Dermis microvascular lymphatic vessel endothelial cell (primary cell): ENCODE measurements at places on chromosomes 7 and 10.

DNA sequence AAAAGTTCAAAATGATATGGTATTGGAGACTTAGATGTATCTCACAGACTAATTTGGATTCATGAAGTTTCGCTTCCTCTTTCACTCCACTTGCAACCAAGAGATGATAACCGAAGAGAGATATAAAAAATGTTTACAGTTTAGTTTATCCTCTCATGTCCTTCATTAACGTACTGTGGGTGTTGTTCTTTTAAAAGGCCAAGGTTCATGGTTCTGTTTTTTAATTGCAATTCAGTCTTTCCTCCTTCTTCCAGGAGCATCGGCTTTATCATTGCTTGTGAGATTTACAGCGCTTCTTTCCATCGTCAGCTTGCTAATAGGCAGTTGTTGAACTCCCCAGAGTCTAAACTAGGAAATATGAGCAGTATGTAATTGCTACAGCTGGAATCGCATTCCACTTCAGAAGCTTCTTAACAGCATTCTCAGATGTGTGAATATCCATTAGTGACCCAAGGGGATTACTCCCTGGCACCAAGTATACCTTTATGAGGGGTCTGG, 75.9 kb upstream of the HGF start:
- no peak for DNase-seq

DNA sequence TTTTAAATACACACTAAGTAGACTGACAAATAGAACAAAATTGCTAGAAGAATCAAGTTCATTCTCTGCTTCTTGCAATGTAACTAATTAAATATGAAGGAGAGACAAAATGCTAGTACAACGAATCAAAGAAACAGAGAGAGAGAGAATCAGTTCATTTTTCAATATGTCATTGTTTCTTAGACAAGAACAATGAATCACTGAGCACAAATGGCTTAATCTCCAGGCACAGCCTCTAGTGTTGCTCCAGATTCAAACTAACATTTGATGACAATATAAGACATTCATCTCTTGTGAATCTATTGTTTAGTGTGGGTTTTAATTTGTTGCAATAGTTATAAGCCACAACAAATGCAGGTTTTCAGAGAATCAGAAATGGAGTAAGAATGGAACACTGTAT, 357.4 kb upstream of the TMEM229A start:
- DNase-seq: no peak

DNA sequence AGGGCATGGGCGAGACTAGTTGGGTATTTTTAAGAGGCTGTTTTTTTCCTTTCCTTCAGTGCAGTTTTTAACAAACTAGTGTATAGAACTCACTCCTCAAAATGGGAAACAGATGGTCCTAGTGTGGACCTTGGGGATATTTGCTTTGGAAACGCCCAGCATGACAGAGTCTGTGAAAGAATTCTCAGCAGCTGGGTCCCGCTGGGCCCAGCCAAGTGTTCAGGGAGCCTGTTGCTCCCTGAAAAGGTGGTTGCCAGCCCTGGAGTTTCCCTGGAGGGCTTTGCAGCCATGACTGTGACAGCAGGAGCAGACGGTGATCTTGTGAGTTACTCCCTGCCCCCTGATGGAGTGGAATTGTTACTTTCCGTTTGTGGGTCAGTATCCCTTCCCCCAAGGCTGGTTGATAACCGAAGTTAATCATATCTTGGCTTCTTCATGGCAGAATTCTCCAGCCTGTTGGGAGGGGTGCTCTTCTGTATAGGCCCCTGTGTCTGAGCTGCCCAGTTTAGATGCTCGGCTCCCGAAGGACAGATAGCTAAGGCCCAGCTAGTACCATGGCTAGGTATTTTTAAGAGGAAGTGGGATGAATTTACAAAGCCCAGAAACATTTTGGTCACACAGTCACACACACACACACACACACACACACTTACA, 278.6 kb upstream of the HABP2 start:
- DNase-seq: peak; percentile 36

- DNase-seq: no peak
Observed at GRCh38 chr10:7373039-7373438, 37.8 kb downstream of the SFMBT2 start.

- DNase-seq: no peak
Observed at GRCh38 chr7:40489844-40490602, 355.2 kb downstream of the SUGCT start.

DNA sequence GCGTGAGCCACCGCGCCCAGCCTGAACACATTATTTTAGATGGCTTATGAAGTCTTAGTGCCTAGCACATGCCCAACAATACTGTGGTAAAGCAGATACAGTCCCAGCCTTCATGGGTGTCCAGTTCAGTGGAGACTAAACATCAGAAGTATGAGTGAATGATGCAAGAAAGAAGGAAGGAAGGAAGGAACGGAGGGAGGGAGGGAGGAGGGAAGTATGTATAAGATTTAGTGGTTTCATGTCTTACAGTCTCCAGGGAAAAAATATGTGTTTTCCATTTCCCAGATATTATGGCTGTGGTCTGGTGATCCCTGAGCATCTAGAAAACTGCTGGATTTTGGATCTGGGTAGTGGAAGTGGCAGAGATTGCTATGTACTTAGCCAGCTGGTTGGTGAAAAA, 2.9 kb downstream of the AS3MT start:
- DNase-seq: no peak

- no peak for DNase-seq
Observed at GRCh38 chr10:116470071-116470470, 42.4 kb downstream of the PNLIPRP3 start.

- DNase-seq: no peak
Observed at GRCh38 chr7:24108906-24109376, 175.0 kb upstream of the NPY start.

- DNase-seq: no peak
Observed at GRCh38 chr7:17019106-17019505, 137.3 kb upstream of the AGR3 start.

DNA sequence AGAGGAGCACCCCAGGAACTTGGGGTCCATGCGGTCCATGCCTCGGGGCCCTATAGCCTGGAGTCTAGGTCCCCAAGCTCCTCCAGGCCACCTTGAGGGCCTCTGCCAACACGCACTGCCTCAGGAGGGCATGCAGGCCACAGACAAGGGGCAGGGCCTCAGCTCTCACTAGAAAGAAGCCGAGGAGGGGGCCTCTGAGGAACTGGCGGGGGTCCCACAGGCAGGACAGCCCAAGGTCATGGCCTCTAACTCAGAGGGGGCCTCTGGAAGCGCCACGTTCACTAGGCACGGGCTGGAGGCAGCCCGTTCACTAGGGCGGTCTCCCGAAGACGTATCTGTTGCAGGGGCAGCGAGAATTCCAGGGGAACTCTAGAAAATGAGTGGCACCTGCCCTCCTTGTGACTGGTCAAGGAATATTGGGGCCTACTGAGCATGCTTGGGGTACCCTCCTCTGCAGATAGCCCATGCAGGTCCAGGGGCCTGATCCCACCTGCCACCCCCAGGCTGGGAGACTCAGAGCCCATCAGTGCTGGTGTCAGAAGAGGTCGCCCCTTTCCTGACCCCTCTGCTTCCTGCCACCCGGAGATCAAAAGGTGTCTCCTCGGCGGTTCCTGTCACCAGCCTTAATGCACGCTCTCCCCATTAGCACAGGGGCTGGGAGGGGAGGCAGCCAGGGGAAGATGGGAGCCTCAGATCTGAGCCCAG, 86.7 kb upstream of the RET start:
- no peak for DNase-seq

- no peak for DNase-seq
Observed at GRCh38 chr10:93827056-93827804, 66.5 kb upstream of the SLC35G1 start.

GRCh38 chr7:2353113-2353935, 1.3 kb upstream of the EIF3B start:
- no peak for DNase-seq

DNA sequence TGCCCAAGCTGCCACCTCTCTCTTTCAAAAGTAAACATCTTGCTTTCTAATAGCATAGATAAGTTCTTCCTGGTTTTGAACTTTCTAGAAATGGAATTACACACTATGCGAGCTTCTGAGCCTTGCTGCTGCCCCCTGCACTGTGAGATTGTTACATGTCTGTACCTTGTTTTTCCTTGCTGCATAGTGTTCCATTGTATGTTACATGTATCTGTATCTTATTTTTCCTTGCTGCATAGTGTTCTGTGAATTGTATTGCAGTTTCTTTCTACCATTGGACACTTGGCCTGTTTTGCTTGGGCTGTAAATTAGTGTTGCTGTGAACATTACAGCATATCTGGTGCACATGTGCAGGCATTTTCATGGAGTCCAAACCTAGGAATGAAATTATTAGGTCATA, 24.0 kb upstream of the VWA2 start:
- no peak for DNase-seq

- no peak for DNase-seq
Observed at GRCh38 chr7:43220250-43220649, 107.8 kb downstream of the HECW1 start.

DNA sequence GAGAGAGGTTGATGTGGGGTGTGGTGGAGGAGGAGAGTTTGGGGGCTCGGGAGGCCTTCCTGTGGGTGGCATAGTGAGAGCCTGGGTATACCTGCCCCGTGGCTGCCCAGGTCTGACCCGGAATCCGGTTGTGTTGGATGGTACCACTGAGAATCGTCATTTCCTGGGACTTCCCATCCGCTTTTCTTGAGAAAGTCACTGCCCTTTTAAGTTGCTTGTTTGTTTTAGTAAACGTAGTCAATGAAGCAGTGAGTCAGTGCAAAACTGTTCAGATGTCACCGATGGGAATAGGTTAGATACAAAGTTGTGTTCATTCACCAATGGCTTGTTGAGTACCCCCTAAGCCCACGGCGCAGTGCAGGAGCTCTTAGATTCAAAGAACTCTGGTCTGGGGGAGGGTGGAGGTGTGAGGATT, 285.8 kb downstream of the CAMK1D start:
- DNase-seq: no peak

GRCh38 chr7:22565315-22565811, 65.4 kb upstream of the STEAP1B start:
- peak; percentile 58 for DNase-seq

GRCh38 chr10:12822126-12822892, 179.2 kb downstream of the CCDC3 start:
- no peak for DNase-seq

DNA sequence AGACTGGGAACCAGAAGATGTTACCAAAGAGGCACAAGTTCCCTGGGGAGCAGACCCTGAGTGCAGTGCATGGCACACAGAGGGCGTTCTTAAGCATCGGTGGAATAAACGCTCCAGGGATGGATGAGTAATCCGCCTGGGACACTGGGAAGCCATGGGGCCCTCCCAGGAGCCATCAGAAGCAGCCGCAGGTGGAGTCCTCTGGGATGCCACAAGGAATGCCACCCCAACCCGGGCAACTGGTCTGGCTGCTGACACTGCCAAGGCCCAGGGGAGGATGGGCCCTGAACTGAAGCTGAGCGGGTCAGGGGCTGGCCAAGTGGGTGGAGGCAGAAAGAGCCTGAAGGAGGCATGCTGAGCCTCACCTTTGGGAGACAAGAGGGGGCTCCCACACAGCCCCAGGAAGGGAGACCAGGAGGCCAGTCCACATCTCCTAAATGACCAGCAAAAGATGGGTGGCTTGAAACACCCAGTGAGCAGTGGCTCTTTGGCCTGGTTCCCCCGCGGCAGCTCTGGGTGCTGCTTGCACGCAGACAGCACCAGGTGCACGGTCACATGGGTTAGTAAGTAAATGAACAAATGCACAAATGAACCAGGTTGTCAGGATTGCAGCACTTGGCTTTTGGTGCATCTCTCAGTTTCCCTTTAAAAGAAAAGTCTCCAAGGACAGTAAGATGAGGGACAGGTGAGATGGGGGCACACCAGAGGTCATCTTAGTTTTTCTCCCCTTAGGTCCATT, 141.3 kb upstream of the ZMIZ1 start:
- DNase-seq: no peak

DNA sequence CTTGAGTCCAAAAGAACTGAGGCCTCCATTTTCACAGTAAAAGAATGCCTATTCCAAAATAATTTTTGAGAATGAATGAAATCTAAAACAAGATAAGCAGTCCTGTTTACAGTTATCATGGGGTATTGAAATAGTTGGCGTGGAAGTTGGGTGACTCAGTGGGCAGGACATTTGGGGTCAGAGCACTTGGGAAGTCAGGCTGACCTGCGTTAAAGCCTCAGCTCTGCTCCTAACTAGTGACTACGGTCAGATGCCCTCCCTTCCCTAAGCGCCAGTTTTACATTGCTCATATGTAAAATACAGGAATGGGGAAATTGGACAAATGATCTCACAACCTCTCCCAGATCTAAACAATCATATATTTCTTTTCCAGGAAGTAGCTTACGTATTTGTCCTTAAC, 2.3 kb upstream of the PAPSS2 start:
- DNase-seq: peak; percentile 96

DNA sequence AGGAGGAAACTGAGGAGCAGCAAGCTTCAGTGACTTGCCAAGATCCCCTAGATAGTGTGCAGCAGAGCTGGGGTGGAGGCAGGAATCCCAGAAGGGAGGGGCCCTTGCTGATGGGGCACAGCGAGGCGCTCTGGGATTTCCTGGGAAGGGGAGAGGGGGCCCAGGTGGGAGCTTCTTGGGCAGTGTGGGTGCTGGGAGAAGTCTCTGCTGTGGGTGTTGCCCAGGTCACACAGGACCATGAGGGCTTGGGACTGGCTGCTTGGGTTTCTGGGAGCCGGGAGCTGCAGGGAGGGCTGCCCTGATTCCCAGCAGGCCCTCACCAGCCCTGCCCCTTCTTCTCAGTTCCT, 55.2 kb downstream of the TSPAN15 start:
- DNase-seq: no peak

DNA sequence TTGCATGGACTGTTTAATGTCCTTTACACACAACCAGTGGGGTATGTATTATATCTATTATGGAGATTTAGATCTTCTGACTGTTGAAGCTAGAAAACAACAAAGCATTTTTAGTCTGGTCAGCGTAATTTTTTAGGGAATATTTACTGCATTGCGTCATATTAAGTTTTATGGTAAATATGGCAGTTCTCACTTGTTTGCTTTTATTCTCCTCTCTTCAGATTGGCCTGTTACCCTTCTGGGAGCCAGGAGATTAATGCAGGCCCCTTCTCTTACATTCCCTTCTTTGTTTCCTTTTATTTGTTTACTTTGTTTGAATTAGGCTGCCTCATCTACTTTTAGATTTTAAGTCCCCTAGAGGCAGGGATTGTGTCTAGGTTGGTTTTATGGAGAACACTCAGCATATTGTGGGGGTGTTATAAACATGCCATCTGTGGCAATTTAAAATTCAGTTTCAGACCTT, 13.8 kb downstream of the UBE2D1 start:
- DNase-seq: no peak

DNA sequence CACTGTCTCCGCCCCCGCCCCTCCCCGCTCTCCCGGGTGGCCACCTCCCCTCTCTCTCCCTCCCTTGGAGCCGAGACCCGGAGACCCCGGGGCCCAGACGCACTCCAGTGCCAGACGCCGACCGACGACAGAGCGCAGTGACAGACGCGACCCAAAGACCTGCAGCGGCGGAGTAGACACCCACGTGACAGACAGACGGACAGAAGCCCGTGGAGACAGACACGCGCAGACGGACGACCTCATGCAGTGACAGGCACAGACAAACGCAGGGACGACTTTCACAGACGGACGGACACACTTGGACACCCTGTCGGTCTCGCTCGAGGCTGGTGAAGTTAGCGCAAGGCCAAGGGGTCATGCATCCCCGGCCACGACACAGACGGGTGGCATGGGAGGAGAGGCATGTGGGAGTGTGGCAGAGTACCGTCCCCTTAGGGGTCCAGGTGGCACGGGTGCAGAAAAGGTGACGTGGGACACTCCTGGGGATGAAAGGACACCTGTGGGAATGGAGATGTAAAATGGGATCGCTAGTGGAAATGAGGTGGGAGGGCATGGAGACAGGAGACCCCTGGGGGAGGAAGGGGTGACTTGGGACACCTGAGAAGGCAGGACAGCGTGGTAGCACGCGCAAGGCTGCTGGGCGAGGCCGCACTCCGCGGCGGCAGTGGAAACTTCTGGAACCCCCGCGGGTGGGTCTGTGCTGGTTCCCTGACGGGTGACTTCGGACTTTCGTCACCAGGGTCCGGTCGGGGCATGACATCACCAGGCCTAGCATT, 456 bp upstream of the ACHE start:
- DNase-seq: no peak
